H4 (cell line): ENCODE measurements at places on chromosomes 3 and 15. TPM values are rescaled to one million over a fixed set of nuclear protein-coding genes. Genes with fewer than 3 reads are reported as not detected.

Gene IL16
- total RNA-seq = 0.06 and 0.17 TPM in 2 replicates

Gene LSG1
- total RNA-seq = 43.5 and 51.6 TPM in 2 replicates

DNA sequence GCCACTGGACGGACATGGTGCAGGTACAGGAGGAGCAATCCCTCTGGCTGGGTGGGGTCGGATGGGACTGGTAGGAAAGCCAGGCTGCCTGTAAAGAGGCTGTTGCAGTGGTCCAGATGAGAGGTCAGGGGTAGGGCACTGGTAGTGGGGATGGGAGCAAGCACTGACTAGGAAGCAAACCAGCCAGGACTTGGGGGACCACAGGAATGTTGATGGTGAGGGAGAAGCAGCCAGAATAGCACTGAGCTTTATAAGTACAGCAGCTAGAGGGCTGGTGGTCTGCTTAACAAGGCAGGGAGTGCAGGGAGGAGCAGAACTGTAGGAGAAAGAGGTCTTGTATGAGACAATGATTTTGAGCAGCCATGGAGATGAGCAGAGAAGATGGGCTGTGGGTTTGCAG lies 38.7 kb upstream of the PTPN23 start:
- DNase-seq = no peak

DNA sequence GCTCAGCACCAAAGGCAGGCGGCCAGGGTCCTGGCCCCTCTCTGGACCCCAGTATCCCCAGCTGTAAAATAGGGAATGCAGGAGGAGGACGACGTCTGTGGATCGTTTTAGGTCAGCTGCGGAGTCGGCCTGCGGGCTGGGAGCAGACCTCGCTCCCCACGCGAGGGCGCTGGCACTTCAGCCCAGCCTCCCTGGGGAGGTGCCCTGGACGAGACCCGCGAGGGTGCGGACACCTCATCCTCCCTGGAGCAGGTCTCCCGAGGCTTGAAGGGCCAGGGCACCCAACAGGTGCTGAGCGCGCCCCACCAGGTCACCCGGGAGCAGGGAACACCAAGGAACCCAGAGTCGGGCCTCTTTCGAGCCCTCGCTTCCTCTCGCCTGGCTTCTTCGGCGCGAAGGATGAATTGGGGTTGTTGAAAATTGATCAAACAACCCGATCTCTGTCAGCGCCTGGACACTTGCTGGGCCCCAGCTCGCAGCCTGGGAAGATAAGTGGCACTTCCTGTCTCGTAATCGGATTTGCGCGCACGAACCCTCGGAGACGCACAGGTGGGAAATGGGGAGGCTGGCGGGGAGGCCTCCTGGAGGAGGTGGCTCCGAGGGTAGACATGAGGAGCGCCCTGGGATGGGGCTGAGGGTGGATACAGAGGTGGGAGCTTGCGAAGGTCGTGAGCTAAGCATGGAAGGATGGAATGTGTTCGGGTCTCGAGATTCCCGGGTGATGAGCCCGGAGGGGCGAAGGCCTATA lies 588 bp upstream of the VIPR1 start:
- no peak for DNase-seq

Gene CHCHD4
- 32.7 and 36.3 TPM in 2 replicates for total RNA-seq

DNA sequence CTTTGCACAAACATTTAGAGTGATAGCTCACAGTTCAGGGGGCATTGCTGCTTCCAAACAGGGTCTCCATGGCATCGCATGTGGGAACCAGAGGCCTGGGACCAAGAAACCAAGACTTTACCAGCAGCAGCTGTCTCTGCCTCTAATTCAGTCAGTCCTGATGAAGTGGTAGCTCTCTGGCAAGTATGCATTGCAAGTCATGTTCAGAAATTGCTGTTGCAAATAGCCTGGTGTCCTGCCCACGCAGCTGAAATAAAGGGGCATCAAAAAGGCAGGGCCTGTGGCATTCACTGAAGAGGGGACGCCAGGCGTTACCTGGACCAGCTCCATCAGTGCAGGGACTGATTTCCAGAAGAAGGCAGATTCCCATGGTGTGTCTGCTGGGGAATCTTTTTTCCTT lies 121.3 kb downstream of the CD47 start:
- DNase-seq = no peak

- DNase-seq = no peak
Measured at GRCh38 chr15:31887246-31887645, 143.1 kb upstream of the CHRNA7 start.

- DNase-seq = no peak
Measured at GRCh38 chr3:49804141-49805041, 1.3 kb downstream of the INKA1 start.

DNA sequence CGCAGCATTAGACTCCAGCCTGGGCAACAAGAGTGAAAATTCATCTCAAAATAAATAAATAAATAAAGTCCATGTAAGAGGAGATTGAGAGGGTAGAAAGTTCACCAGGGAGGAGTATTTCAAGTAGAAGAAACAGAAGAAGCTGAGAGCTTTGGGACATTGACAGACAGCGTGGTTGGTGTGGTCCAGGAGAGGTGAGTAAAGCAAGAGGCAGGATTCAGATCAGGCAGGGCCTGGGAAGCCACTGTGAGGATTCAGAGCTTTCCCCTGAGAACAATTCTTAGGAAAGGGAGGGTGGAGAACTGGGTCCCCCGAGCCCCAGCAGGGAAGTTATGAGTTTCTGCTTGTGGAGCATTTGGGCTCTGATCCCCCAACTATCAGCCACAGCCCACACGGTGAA lies 54.2 kb upstream of the AMOTL2 start:
- DNase-seq = no peak

Gene VEPH1
- total RNA-seq = 0.75 and 8.9 TPM in 2 replicates

GRCh38 chr3:78606756-78607155 lies 1161.0 kb downstream of the ROBO1 start:
- no peak for DNase-seq

- DNase-seq = no peak
Measured at GRCh38 chr3:131031660-131032059, 5.0 kb downstream of the NEK11 start.

DNA sequence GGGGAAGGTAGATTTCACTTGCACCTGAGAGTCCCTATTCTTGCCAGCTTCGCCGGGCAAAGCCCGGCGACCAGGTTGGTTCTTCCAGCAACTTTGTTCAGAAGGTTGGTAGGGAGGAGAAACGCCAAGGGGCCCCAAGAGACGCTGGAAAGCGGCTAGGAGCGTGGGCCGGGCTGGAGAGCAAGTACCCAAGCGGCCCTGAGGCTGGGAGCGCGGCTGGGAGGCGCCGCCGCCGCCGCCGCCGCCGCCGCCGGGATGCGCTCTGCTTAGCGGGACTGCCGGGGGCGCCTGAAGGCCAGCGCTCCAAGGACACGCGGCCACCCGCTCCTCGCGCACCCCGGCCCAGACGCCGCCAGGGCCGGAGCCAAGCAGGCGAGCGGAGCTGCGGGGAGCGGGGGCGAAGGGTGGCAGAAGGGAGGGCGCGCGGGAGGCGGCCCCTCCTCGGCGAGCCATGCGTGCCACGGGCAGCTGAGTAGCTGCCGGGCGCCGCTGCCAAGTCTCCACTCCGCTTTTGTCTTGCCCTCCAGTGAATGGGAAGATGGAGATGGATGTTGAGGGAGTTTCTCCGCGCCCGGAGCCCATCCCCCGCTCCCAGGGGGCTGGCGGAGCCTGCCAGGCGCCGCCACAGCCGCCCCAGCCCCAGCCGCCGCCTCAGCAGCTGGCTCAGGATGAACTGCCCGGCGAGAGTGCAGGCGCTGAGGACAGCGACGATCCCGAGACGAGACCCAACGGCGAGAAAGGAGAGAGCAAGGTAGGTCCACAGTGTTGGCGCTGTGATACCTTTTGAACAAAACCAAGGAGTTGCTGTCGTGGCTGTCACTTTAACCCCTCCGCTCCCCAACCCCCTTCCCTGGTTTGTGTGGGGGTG lies 227.4 kb upstream of the AZI2 start:
- no peak for DNase-seq

- DNase-seq = no peak
Measured at GRCh38 chr3:146157325-146158060, 3.5 kb downstream of the PLOD2 start.

- DNase-seq = no peak
Measured at GRCh38 chr3:157488144-157488543, 15.1 kb downstream of the VEPH1 start.

Gene BCHE
- 48.5 and 56.3 TPM in 2 replicates for total RNA-seq

Gene TM4SF1
- total RNA-seq = 152 and 153 TPM in 2 replicates
